Uterus (tissue), 4 donors: ENCODE measurements at places on chromosomes 7 and 10.
A peak's percentile ranks its signal among the peaks of the same experiment; 100 is the strongest.

DNA sequence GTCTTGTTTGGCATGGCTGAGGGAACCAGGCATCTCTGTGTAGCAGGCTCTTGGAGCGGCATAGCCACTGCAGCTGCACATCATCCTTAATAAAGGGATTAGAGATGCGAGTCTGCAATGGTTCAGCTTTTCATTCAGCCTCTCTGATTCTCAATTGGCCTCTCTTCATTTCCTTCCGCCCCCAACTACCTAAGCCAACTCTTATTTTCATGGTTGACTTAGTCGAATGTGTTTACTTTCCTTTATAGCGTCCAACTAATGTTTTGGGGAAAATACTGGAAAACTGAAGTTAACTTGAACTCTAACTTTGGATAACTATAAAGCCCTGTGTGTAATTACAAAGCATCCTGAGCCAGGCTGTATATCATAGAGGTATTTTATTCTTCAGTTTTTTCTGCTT is 202.2 kb upstream of the KIAA1217 start:
- no peak overlapping the region for H3K4me3 ChIP-seq
- H3K27ac ChIP-seq: no peak overlapping the region
- no peak for DNase-seq
- no peaks in the 10 kb centered on the region for H3K36me3 ChIP-seq
- H3K27me3 ChIP-seq: no peaks in the 10 kb centered on the region
- no peaks in the 10 kb centered on the region for H3K4me1 ChIP-seq

GRCh38 chr7:15752377-15752776 is 65.9 kb upstream of the MEOX2 start:
- H3K4me3 ChIP-seq: no peak overlapping the region

DNA sequence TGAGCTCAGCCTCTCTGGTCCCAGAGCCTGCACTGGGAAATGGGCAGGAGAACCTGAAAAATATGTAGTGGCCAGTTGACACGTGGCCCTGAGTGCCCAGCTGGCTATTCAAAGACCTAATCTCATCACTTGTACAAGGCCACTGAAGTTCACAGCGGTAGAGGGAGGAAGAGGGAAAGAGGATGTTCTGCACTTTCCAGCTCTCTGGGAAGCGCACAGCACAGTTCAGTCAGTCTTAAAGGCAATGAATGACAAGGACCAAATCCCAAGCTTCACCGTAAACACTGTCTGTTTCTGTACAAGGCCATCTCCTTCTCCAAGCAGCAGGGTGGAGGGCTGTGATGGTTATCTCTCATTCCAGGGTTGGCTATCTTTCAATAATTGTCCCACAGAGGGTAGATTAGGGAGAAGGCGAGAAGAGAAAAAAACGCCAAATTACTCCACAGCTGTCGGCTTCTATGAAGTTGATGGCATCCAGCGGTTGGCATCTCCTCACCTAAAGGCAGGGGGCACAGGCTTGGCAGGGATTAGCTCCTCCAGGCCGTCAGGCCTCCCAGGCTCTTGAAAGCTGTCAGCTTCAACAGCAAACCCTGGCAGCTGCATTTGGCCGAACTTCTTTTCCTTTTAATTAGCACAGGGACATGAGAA is 10.6 kb downstream of the SFMBT2 start:
- DNase-seq: no peak
- H3K27me3 ChIP-seq: no peaks in the 10 kb centered on the region
- H3K36me3 ChIP-seq: no peaks in the 10 kb centered on the region
- H3K27ac ChIP-seq: no peak overlapping the region
- H3K4me3 ChIP-seq: no peak overlapping the region

GRCh38 chr10:61943674-61944378 is 42.3 kb downstream of the ARID5B start:
- H3K27ac ChIP-seq: peak overlapping the region; percentile 91
- no peaks in the 10 kb centered on the region for H3K27me3 ChIP-seq
- no peak for DNase-seq
- H3K4me1 ChIP-seq: no peaks in the 10 kb centered on the region
- H3K4me3 ChIP-seq: no peak overlapping the region

GRCh38 chr7:32515890-32516550 is 20.7 kb downstream of the AVL9 start:
- H3K4me3 ChIP-seq: no peak overlapping the region
- H3K36me3 ChIP-seq: no peaks in the 10 kb centered on the region
- no peaks in the 10 kb centered on the region for H3K27me3 ChIP-seq
- no peaks in the 10 kb centered on the region for H3K4me1 ChIP-seq
- no peak overlapping the region for H3K27ac ChIP-seq
- DNase-seq: no peak

DNA sequence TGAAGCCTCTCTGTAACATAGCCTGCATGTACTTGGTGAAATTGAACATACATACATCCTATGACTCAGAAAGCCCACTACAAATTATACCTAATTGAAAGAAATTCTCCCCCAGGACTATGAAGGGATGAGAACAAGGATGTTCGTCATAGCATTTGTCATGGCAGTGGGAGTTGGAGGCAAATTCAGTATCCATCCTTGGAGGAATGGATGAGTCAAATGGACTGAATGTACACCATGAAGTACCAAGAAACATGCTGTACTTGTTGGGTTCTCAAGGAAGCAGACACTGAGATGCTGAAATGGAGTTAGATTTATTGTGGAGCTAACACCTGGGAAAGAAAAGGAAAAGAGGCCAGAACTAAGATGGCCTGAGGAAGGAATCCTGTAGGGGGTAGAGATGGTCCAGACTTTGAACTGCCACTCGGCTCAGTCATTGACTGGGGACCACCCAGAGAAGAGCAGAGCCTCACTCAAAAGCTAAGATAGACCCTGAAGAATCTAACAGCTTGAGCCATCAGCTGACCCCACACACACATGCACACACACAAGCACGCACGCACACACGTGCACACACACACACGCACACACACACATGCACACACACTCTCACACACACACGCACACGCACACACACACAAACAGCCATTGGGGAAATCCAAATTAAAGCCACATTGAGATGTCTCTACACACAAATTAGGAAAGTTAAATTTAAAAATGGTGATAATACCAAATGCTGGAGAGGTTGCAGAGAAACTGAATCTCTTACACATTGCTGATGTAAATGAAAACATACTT is 22.3 kb downstream of the AOC1 start:
- H3K4me3 ChIP-seq: no peak overlapping the region
- H3K27me3 ChIP-seq: no peaks in the 10 kb centered on the region
- no peak overlapping the region for H3K27ac ChIP-seq
- no peaks in the 10 kb centered on the region for H3K36me3 ChIP-seq
- no peak for DNase-seq

DNA sequence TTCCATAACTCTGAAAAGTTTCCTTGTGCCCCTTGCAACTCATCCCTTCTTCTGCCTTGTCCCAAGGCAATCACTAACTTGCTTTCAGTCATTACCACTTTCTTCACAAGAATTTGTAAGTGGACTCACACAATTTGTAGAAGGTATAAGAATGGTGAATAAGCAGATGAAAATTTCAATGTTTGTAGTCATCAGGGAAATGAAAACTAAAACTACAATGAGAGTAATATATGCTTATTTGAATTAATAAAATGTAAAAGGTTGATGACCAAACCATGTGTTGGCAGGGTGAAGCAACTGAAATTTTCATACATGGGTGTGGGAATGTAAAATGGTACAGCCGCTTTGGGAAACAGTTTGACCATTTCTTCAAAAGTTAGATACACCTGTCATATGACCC is 79.7 kb downstream of the GNAT3 start:
- no peaks in the 10 kb centered on the region for H3K4me1 ChIP-seq
- no peak overlapping the region for H3K4me3 ChIP-seq
- no peaks in the 10 kb centered on the region for H3K27me3 ChIP-seq
- no peaks in the 10 kb centered on the region for H3K36me3 ChIP-seq

DNA sequence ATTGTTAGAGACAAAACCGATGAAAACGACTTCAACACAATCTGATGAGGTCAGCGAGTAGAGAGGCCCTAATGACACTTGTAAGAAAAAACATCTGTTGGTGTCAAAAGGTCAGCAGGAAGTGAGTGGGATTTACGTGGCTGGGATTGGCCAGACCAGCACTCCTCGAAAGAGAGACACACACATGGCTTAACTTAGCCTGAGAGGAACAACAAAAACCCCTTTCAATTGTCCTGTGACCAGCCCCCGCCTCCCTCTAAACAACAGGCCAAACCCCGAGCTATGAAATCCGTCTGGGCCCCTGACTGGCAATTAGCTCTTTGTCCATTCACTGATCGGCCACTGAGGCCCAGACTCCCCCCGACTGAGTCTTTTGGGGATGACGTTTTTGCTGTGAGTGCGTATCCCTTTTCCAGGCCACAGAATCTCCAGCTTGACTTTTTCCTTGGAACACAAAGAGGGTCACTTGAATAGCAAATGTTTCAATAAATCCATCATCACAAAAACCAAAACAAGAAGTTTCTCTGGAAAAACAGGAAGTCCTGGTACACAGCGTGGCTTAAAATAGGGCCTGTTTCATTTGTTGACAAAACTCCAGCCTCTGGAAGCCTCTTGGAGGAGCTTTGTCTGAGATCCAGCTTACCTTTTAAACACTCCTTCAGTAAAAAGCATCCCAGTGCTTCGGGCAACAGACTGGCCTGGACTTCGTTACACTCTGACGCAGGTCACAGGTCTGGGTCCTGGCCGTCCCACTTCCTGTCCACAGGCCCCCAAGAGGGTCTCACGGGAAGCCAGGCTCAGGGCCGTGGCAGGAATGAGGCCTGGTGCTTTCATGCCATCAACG is 103.0 kb downstream of the CTBP2 start:
- DNase-seq: peak; percentile 85
- no peaks in the 10 kb centered on the region for H3K27me3 ChIP-seq
- peaks cover 45% of the 10 kb centered on the region for H3K4me1 ChIP-seq

- no peaks in the 10 kb centered on the region for H3K4me1 ChIP-seq
- no peaks in the 10 kb centered on the region for H3K27me3 ChIP-seq
- H3K27ac ChIP-seq: no peak overlapping the region
- no peaks in the 10 kb centered on the region for H3K36me3 ChIP-seq
These were observed 34.0 kb downstream of the C7orf25 start for GRCh38 chr7:42877862-42878261.

GRCh38 chr10:92284112-92284704 is 6.7 kb downstream of the CPEB3 start:
- H3K4me1 ChIP-seq: no peaks in the 10 kb centered on the region
- H3K27ac ChIP-seq: no peak overlapping the region
- H3K4me3 ChIP-seq: no peak overlapping the region
- no peak for DNase-seq
- no peaks in the 10 kb centered on the region for H3K27me3 ChIP-seq

GRCh38 chr7:47458057-47458456 is 123.9 kb downstream of the TNS3 start:
- peaks cover 6% of the 10 kb centered on the region for H3K4me1 ChIP-seq
- H3K27ac ChIP-seq: peak overlapping the region; percentile 64
- no peaks in the 10 kb centered on the region for H3K27me3 ChIP-seq
- peak; percentile 72 for DNase-seq
- H3K4me3 ChIP-seq: no peak overlapping the region

- H3K27me3 ChIP-seq: no peaks in the 10 kb centered on the region
- H3K27ac ChIP-seq: no peak overlapping the region
- no peak overlapping the region for H3K4me3 ChIP-seq
These were observed 44.4 kb upstream of the SLIT1 start for GRCh38 chr10:97230146-97230545.

DNA sequence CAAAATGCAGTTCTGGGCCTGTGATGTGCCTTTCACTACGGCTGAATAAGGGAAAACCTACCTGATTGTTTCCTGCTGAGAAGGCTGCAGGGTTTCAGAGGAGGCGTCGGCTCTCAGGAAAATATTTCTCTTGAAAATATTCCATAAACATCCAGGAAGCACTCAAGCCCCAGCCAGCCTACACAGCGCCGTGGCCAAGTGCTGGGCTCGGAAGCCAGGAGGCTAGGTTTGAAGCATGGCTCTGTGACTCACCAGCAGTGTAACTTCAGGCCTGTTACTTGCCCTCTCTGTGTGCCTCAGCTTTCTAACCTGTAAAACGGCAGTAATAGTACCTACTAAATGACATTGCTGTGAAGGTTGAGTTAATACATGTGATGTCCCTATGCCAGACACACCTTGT is 399.1 kb downstream of the GATA3 start:
- DNase-seq: no peak
- no peak overlapping the region for H3K4me3 ChIP-seq
- H3K4me1 ChIP-seq: no peaks in the 10 kb centered on the region
- no peak overlapping the region for H3K27ac ChIP-seq

DNA sequence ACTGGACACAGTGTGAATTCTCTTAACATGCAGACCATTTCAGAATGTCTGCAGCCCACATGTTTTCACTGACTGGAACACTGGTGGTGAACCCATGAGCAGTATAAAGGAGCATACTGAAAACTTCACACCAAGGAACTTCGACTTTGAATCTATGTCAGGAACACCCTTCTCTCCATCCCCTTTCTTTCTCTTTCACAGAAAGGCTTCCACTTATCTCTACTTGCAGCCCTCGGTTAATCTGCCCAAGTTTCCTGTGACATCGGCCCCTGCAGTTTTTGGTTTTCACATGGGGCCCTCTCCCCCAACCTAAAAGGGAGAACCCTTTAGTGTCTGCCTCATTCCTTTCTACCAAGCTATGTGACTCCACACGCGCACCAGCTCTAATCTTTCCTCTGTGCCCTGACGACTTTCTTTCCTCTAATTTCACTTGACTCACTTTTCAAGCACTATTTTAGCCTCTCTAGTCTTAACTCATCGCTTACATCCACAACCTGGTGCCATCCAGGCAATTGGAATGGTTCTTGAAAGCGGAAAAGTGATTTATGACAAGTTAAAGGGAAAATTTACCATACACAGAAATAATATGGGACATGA is 70.1 kb downstream of the RELN start:
- no peaks in the 10 kb centered on the region for H3K4me1 ChIP-seq
- H3K4me3 ChIP-seq: no peak overlapping the region
- DNase-seq: no peak
- H3K27ac ChIP-seq: no peak overlapping the region
- H3K36me3 ChIP-seq: no peaks in the 10 kb centered on the region
- peaks cover 3% of the 10 kb centered on the region for H3K27me3 ChIP-seq

DNA sequence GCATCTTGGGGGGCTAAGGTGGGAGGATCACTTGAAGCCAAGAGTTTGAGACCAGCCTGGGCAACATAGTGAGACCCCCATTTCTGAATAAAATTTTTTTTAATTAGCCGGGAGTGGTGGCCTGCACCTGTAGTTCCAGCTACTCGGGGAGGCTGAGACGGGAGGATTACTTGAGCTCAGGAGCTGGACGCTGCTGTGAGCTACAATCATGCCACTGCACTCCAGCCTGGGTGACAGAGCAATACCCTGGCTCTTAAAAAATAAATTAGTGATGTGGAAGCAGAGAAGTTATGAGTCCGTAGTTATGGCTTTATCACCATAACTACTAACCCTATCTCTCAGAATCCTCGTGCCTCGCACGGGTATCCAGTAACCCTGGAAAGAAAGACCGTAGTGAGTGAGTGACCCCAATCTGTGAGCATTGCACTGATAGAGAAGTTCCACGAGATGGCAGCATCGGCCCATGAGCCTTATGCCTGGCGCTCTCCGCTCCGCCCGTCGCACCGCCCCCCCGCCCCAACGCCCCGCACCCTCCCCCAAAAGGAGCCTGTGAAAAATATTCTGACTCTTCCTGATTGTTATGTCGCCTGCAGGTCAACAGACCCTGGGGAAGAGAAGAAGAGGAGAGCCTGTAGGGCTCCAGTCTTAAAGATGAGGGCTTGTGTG is 4.9 kb upstream of the SLC29A3 start:
- H3K36me3 ChIP-seq: no peaks in the 10 kb centered on the region
- H3K4me1 ChIP-seq: no peaks in the 10 kb centered on the region
- peak overlapping the region; percentile 75 for H3K27ac ChIP-seq
- H3K4me3 ChIP-seq: no peak overlapping the region
- no peaks in the 10 kb centered on the region for H3K27me3 ChIP-seq

- no peak overlapping the region for H3K4me3 ChIP-seq
- H3K36me3 ChIP-seq: no peaks in the 10 kb centered on the region
- DNase-seq: no peak
- no peaks in the 10 kb centered on the region for H3K4me1 ChIP-seq
These were observed 294.4 kb upstream of the MYO3A start for GRCh38 chr10:25639646-25640045.
